NCI-H1694 (cell line): ENCODE measurements at places on chromosomes 12 and 14.

DNA sequence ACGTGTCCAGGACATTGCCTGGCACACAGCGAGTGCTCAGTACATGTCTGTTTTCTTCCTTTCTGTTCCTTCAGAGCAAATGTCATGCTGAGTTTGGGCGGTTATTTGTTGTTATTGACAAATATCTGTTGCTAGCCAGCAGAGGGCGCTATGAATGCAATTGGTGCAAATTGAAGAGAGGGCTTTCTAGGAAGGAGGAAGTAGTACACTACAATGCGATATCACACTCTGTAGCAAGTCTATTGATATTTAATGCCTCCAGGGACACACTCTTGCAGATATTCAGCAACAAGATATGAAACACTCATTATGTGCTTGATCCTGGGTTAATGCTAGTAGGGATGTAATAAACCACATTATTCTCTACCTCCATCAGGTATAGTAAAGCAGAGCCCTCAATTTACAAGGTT lies 267.3 kb upstream of the SRRM4 start:
- DNase-seq = peak; percentile 23

DNA sequence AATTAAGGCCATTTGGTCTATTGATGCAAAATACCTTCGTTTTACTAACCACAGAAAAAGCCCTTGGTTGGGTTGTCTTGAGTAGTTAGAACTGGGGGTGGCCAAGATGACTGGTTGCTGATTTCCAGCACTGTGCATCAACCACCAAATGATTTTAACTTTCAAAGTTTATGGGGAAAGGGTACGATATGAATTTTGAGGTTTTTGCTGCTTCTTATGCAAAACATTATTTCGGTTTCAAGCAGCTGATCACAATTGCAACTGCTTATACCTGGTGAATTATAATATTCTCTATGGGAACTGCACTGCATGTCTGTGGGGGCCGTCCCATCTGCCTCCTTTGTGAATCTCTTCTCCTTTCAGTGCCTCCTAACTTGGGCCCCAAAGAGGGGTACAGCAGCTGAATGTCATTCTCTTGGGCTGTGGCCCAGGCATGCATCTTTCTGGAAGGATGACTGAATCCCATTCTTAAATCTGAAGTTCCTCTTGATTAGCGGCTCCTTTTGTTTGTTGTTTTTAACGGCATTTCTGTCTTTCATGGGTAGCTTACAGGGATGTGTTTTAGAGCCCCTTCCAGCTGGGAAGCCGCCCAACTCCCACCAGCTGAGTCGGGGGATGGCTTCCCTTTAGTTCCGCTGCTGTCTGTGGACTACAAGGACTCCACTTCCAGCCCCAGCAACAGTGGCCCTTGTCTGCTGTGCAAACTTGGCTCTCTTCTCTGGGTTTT lies 479.8 kb downstream of the ZFP36L1 start:
- no peak for DNase-seq

DNA sequence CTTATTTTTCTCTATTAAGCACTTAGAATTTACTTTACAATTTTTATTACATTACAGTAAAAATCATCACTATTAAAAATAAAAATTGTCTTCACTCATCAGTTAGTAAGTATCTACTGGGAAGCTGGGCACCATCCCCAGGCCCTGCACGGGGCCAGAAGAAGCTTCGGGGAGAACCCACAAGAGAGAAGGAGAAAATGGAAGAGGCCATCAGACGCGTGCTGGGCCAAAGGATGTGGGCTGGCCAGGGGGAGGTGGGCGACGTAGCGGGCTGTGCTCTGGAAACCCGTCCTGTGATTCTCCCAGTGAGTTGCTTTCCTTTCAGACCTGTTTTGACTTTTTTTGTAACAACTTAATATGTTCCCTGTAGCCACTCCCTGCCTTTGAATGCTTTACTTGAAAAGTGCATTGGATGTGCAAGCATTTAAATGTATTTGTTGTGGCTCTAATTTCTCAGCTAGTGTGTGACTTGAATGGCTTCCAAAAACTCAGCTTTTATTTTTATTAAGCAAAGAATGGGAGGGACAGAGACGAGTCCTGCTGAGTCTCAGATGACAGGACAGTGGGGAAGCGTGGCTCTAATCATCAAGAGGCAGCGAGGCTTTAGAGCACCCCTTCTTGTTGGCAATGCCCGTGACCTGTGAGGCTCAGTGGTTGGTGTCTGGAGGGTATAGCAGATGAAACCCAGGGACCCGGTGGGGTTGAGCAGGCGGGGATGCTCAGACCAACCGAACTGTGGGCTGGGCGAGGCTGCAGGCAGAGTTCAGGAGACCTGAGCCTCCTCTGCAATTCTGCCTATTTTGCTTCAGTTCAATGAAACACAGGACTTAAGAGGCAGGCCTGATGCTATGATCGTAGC lies 38.8 kb downstream of the SYNE3 start:
- DNase-seq = no peak

DNA sequence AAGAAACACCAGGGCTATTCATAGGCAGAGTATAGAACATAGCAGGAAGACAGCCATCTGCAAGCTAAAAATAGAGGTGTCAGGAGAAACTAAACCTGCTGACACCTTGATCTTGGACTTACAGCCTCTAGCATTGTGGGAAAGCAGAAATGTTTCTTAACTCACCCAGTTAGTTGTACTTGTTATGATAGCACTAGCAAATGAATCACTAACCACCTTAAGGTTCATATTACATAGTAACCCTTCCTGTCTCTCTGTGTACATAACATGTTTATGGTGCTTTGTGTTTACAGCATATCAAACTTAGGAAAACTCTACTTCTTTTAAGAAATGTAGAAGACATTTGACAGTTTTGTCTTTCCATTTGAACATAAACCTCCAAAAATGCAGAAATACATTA lies 1031.3 kb downstream of the FSCB start:
- no peak for DNase-seq

- no peak for DNase-seq
These were observed 938.4 kb upstream of the ATXN7L3B start for GRCh38 chr12:73599268-73599667.

DNA sequence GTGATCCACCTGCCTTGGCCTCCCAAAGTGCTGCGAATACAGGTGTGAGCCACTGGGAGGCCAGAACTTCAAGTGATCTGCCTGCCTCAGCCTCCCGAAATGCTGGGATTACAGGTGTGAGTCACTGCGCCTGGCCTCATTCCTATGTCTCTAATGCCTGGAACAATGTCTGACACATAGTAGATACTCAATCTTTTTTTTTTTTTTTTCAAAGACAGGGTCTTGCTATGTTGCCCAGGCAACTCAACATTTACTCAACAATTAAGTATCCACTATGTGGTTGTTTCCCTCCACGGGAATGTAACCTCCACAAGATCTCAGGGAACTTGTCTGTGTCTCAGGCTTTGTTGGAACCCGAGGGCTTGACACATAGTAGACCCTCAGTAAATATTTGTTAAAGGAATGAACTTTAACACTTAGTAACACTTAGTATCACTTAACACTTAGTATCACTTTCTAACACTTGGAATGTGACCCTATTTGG lies 3.0 kb upstream of the TMEM120B start:
- no peak for DNase-seq

DNA sequence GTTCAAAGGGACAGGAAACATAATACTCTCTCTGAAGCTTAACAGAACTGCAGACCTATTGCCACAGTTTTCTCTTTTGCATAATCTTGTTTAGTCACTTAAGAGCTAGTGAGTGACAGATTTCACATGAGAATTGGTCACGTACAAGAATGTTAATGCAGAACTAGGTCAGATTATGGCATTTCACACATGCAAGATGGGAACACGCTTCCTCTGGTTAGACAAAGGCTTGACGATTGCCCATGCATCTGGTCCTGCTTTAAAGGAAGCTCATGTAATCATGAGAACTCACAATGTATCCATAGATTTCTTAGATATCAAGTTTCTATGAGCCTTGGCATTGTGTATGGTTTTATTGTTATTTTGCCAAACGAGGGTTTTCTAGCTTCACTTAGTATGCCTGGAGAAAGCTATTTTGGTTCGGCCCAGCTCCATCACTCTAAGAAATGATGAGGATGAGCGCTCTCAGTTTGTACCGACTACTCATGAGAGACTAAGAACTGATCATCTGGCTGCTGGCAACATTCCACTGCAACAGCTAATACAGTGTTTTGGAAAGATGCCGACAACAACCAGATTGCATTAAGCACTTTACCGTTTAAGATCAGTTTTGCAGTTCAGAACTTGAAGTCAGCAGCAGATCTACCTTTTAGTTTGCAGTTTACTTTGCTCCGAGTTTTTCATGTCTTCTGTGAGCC lies 380.0 kb downstream of the DIO2 start:
- peak; percentile 97 for DNase-seq

- no peak for DNase-seq
These were observed 65.5 kb upstream of the SLC38A4 start for GRCh38 chr12:46891306-46891705.

- DNase-seq = no peak
These were observed 26.4 kb upstream of the SLC7A8 start for GRCh38 chr14:23209651-23210423.

GRCh38 chr12:86097161-86097560 lies 159.0 kb downstream of the MGAT4C start:
- no peak for DNase-seq

GRCh38 chr12:49937639-49938300 lies 12.8 kb upstream of the AQP2 start:
- no peak for DNase-seq

DNA sequence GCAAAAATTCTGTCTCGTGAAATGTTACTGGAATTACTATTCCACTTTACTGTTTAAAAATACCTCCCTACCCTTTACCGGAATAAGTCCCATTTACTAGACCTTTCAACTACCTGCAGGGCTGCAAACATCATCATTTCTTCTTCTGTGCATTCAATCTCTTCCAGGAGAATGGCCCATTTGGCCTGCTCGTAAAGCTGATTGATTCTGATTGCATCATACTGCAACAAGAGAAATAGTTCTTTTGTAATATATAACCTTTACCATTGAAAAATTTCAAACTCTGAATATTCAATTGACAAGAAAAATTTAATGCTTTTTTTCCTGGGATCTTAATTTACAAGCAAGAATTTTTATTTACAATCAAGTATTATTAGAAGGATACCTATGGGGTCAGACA lies 72.4 kb downstream of the FERMT2 start:
- no peak for DNase-seq

DNA sequence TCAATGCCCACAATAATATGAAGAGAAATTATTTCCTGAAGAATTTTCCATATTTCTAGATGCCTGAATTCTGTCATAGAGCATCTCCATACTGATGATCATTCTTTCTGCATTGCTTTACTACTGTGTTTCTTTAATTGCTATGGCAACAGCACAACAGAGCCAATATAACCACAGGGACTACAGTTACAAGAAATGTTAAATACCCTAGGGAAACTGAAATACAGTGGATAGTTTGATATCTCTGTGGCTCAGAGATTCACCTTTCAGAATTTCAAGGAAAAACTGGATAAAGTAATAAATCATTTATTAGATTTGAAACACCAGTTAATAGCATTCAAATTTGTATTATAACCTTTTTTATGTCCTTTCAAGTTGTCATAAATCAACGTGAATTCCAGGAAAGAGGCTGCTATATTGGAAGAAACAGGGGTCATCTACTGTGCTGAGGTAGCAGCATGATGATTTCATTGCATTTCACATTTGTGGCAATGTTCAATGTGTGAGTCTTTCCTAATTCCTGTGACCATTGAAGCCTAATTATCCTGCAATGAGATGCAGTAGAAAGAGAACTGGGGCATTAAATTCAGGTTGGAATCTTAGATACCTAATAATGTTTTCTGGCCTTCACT lies 267.1 kb downstream of the LRFN5 start:
- DNase-seq = peak; percentile 29

DNA sequence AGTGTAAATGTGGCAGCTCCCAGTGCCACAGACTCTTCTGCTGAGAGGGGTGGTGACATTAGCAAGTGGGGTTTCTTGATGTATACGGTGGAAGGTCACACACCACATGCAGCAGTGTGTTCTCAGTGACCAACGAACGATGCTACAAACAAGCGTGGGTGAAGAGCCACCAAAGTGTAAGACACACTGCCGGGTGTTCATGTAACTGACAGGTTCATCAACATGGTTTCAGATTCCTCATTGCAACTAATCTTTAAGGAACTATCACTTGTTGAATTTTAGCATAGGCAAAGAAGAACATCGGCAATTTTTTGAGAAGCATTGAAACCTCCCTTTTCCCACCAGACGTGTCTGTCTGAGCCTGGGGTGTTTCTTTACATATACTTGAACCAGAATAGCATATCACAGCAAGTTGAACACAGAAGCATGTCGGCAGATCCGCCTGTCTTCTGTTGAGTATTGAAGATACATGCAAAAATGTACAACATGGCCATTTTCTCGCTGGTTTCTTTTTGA lies 58.8 kb downstream of the PPP2R5C start:
- no peak for DNase-seq

DNA sequence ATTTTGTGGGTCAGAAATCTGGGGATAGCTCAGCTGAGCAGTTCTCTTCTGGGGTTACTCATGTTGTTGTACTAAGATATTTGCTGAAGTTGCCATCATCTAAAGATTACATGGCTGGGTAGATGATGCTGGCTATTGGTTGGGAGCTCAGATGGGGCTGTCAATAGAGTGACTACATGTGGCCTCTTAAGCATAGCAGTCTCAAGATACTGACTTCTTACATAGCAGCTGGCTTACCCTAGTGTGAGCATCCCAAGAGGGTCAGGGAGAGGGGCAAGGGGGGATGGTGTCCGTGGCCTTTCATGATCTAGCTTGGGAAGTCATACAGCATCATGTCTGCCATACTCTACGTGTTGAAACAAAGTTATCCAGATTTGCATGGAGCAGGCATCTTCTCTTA lies 90.1 kb upstream of the HMGA2 start:
- no peak for DNase-seq

- no peak for DNase-seq
These were observed 24.5 kb upstream of the KIF21A start for GRCh38 chr12:39467432-39467870.

GRCh38 chr14:81319946-81320345 lies 80.2 kb downstream of the STON2 start:
- DNase-seq = no peak

- DNase-seq = no peak
These were observed 140.3 kb downstream of the RERGL start for GRCh38 chr12:17949558-17950141.

GRCh38 chr14:56543436-56543835 lies 36.2 kb upstream of the TMEM260 start:
- no peak for DNase-seq

DNA sequence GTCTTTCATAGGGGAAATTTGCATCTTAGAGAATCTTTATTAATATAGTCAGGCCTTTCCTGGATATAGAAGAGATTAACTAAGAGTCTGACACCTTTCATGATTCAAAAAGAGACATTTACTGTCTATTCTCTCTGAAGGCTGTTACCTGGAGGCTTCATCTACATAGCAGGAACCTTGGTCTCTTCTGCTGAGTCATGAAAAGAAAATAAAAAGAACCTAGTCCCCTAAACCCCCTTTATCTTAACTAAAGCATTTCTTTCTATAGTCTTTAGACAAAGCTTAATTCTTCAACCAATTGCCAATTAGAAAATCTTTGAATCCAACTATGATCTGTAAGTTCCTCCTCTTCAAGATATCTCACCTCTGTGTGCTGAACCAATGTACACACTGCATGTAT lies 33.1 kb downstream of the RPS29 start:
- DNase-seq = no peak

GRCh38 chr14:67411820-67412421 lies at the start of gene PLEK2:
Gene PLEK2, minus strand, starts transcription at chr14:67412165. Its CDS starts 106 bp downstream, at chr14:67412059.
- DNase-seq = no peak

- no peak for DNase-seq
These were observed 49.5 kb upstream of the HELB start for GRCh38 chr12:66252771-66253170.
